Activated T-helper 1 cell treated with anti-CD3 and anti-CD28 coated beads, Interleukin-12 subunit alpha, Interleukin-12 subunit beta, Interleukin-2, Interleukin-4 antibody, amounts not matched to agents 30 ng/mL and 10 ng/mL and 1 ng/mL, durations not matched to agents 14 hours and 24 hours and 36 hours (primary cell): ENCODE measurements at places on chromosomes 16 and 17. TPM values are rescaled to one million over a fixed set of nuclear protein-coding genes. Genes with fewer than 3 reads are reported as not detected.

DNA sequence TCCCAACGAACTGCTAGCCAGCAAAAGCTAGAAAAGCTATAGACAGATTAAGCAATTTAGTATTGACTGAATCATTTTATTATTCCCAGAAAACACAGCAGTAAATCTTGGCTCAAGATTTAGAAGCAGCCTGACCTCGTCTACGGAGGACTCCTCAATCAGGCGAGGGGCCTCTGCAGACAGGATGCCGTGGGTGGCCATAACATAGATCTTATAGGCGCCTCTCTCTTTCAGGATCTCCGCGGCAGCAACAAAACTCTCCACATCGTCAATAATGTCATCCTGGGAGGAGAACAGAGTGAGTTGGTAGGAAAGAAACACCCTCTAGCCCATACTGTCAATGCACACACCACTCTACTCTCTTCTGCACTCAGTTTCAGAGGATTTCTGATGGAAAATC is 4.7 kb upstream of the QRICH2 start:
- DNase-seq: no peak

DNA sequence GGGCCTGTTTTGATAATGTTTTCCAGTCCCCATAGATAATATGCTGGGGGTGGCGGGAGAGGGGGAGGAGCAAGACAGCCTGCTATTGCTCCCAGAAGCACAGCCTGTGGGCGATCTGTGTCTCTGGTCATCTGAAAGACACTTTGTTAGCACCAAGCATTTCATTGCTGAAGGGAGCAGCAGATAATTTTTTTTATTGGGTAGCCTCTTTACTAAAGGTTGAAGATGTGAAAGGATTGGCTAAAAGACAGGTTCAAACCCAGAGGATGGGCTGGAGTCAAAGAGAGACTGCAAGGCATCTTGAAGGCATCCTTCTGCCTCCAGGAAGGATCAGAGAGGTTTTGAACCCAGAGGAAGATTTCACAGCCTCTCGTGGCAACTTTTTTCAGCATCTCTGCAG is 60.6 kb downstream of the C17orf67 start:
- no peak for DNase-seq

NSF gene
- 34.1 and 37.7 TPM in 2 replicates for total RNA-seq

DNA sequence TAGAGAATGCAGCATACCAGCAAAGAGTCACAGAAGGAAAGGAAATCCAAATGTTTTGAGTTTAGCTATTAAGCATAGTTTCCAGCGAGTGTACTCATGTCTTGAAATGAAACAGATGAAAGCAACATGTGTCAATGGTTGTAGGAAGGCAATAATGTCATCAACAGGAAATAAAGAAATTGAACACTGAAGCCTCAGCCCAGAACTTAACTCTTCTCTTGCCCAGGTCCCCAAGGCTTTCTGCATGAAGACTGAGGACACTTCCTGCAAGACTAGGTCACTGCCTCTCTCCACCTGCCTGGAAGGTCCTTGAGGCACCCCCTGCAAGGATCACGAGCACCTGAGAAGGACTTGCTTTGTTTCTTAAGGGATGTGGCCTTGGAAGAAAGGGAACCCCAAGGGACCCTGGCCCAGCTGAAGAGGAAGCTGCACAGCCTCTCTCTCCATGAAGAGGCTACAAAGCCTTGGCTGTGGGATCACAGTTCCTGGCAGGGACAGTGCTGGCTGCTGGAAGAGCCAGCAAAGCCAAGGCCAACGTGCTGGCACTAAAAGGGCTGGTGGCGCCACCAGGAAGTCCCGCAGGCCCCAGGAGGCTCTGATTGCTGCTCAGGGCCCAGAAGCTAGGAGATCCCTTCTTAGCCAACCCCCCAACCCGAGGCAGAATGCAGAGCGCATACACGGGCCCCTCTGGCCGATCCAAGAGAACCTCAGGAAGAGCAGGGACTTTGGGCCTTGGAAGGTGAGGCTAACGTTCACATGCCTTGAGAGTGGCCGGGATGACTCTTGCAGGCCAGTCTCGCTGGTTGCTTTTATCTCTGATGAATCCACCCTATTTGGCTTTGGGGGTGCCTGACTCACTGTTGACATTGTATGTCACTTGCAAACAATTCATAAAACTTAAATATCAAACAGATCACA is 23.4 kb upstream of the AXIN2 start:
- no peak for DNase-seq

COX6A2 gene
- not detected in 2 replicates for total RNA-seq

DNA sequence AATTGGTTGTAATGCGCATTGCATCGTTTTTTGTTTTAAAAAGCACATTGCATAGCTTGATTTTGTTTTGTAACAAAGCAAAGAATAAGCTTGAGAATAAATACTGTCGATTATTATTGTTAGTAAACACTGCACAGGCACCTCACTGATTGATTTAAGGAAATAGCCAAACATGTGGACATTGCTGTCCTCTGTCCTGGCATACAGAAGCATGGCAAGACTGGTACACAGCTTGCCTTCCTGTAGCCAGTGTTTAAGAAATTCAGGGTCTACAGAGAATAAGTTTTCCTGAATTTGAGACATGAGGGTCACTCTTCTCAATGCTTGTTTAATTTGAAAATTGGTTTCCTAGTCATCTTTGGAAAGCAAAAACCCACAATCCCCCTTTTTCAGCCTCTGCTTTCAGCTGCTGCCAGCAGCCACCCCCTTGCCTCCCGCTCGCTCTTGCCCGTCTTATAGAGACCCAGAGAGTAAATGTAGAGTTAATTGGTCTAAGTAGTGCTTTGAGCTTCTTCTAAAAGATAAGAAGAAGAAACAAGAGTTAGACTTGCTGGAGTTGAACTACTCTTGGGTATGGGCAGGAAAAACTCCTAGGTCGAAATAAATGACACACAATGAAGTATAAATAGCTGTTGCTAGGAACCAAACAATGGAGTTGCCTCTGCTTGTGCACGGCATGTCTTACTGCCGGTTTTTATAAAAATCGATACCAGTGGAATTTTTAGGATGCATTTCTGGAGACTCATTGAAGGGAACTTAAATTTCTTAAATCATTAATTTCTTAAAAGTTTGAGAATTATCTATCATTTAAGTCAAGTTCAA is 116.6 kb downstream of the MRTFB start:
- DNase-seq: no peak
